ENCODE measurements at places on chromosomes 7 and 10.

GRCh38 chr10:83476211-83476610 lies 663.1 kb upstream of the GHITM start:
- DNase-seq = no peak

DNA sequence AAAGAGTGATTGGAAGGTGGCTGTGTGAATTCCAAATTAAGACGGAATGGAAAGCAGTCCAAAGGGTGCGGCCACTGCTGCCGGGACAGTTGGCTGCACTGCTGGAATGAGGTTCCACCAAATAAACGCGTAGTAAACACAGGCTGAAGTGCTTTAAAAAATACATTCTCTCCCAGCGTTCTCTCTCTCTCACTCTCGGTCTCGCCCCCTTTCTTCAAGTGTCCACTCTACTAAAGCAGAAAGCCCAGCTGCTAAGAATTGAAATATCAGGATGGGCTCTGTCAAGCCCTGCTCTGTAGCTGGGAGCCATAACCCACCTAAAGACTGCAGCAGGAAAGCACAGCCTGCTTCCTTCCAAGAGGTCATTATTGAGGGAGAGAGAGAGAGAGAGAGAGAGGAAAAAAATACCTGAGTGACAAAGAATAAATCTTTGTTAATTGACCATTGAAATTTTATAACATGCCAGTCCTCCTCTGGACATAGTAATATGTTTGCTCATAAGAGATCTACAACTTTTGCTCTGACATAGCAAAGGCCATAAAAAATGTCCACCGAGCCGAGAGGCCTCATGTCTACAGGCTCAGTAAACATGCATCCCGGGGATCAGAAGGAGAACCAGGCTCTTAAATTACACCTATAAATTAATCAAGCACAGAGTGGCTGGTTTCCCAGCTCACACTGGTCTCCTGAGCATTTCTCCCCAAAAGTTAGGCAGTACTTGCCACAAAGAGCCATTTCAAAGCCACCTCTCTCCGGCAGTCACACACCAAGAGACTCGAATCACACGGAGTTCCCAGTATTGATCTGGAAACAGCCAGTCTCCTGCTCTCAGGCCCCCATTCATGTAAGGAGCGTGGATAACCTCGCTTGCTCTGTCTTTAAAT lies 72.8 kb downstream of the FGFR2 start:
- DNase-seq = no peak

- no peak for DNase-seq
These were observed 483.0 kb downstream of the MAGI2 start for GRCh38 chr7:78970440-78970916.

- DNase-seq = no peak
These were observed 25.9 kb downstream of the DNAJB12 start for GRCh38 chr10:72328829-72329204.

- no peak for DNase-seq
These were observed 150.8 kb upstream of the NPS start for GRCh38 chr10:127398140-127398970.

DNA sequence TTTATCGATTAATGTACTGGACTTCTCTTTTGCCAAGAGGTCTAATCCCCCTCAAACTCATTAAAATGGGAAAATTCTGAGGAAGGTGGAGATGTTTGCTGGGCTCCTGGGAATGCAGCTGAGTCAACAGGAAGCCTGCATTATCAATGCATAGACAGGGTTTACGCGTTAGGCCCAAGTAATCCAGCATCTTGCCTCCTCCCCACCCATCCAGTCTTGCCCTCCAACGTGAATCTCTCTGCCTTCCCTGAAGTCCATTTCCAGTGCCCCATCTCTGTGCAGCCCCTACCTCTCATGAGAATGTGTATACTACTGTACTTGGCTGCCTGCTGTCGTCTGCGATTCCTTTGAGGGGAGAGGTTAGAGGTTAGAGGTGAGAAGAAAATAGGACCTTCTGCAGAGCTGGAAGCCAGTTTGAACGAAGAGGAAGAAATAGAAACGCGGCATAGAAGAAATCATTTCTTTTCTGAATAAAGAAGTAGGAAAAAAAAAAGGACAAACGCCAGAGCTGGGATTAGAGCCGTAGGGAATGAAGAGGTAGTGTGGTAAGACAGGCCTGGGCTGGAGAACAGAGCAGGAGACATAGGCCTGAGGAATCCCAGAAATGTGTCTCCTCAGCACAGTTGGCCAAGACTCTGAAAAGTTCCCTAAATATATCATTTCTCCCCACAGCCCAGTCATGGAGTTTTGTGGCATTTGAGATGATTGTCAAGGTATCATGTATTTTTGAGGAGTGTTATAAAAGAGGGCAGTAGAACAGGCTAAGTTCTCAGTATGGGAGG lies 75.6 kb downstream of the MYOF start:
- no peak for DNase-seq

All from activated T-cell treated with anti-CD3 and anti-CD28 coated beads for 1 hour (primary cell).